Skeletal muscle cell (primary cell): ENCODE measurements at places on chromosomes 5 and 9.
A peak's percentile ranks its signal among the peaks of the same experiment; 100 is the strongest.

GRCh38 chr9:136762221-136762691 lies 2.1 kb downstream of the LCN15 start:
- no peak for DNase-seq

GRCh38 chr5:169686137-169686536 lies 49.1 kb downstream of the DOCK2 start:
- no peak for DNase-seq

GRCh38 chr5:138752341-138752950 lies 779 bp upstream of the CTNNA1 start:
- no peak for DNase-seq

DNA sequence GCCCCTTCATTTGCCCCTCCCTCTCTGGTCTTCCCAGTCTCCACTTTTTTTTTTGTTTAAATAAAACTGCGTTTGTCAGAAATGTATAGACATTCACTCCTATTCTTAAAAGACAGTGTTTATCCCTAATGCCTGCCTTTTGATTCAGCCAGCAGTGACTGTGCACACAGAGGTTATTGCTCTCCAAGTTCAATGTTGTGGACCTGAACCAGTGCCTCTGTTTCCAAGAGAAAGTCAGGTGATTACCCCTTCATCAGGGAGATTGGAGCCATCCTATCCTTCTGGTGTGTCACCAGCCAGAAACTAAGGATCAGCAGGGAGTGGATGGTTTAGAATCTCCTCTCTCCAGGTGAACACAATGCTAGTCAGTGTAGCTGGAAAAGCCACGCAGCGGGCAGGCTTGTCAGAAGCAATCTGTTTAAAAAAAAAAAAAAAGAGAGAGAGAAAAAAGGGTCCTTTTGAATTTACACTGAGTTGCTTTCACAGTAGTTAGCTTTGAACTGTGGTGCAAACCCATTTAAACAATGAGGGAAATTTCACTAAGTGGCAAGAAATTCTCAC lies 167.5 kb upstream of the DMRT1 start:
- no peak for DNase-seq

- DNase-seq: no peak
Measured at GRCh38 chr9:86645303-86645702, 291.1 kb upstream of the TUT7 start.

GRCh38 chr5:14251733-14252132 lies 108.6 kb downstream of the TRIO start:
- DNase-seq: no peak

- DNase-seq: no peak
Measured at GRCh38 chr9:131517761-131518190, 13.3 kb downstream of the UCK1 start.

DNA sequence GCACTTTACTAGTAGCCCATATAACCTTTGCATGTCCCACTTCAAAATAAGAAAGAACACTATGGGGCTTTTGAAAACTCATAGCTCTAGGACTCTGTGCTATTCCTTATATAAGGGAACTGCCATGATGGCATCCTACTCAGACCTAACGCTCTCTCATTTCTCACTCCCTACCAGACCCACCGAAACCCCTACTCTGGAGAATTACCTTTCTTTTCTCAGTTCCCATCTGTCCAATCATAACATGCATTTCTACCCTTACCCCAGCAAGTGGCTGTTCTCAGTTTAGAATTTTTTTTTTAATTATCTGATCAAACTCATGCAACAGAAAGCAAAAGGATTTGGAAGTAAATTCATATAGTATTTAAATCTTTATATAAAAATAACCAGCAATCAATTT lies 27.3 kb downstream of the CARNMT1 start:
- DNase-seq: no peak

GRCh38 chr5:121711416-121711815 lies 140.3 kb upstream of the FTMT start:
- DNase-seq: no peak

- DNase-seq: no peak
Measured at GRCh38 chr9:5453004-5453403, 2.7 kb downstream of the CD274 start.

DNA sequence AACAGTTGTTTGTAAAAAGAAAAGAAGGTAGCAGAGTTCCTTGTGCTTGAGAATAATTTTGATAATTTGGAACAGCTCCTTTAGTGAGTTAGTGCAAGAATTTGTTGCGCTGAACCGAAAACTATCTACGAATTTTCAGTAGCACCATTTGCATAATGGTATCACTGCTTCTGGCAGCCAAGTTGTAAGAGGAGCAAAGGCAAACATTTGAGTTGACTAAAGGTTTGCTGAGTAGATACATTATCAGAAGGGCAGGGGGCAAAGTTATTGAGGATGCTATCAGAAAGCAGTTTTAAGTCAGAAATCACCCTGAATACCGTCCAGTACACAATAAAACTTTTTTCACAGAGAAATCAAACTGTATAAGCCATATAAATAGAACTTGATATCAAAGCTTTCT lies 181.5 kb upstream of the MOCS2 start:
- DNase-seq: no peak

- DNase-seq: no peak
Measured at GRCh38 chr5:66633754-66634153, 37.6 kb downstream of the MAST4 start.

GRCh38 chr5:69250593-69250992 lies 15.9 kb downstream of the CDK7 start:
- DNase-seq: no peak

DNA sequence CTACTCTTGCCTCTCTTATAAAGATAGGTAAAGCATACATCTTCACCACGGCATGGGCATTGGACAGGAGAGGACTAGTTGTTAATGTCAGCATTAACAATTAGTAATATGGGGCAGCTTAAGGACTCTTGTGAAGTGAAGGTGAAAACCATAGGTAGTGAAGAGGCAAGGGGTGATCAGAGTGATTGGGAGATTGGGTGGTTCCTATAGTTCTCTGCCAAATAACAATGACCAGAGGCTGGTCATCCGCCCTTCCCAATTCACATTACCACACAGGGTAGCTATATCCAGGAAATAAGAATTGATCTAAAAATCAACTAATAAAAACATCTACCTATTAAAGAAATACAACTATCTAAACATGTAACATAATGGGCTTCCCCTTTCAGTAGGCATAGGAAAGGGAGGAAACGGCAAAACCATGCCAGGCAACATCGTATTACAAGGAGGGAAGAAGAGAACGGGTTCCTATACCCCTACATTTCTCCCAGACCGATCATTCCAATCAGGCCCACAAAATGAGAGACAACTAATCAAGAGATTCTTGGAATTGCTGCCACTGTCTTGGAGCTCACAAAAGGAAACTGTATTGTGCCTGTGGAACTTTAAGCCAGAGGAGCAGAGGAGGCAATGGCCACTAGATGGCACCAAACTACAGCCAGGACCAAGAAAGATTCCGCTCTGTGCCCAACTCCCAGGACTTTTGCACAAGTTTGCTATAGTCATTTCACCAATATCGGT lies 121.6 kb downstream of the FBXL17 start:
- peak; percentile 39 for DNase-seq

GRCh38 chr5:14531668-14532067 lies 49.9 kb upstream of the OTULINL start:
- DNase-seq: no peak

- no peak for DNase-seq
Measured at GRCh38 chr5:174188295-174188694, 142.8 kb downstream of the NSG2 start.

DNA sequence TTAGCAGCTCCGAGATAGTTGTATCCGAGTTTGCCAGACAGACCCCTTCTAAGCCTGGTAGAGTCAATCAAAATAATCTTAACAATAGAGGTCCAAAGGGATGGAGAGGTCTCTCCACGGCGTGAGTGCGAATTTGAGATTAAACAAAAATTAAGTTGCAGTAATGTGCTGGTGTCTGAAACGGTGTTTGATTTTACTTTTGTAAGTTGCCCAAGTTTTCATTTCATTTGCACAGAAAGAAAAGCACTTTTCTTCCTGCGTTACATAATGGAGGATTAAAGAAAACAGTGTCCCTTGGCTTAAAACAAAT lies 1.2 kb downstream of the IRX1 start:
- DNase-seq: no peak

GRCh38 chr5:153678617-153679329 lies 188.3 kb downstream of the GRIA1 start:
- DNase-seq: no peak

DNA sequence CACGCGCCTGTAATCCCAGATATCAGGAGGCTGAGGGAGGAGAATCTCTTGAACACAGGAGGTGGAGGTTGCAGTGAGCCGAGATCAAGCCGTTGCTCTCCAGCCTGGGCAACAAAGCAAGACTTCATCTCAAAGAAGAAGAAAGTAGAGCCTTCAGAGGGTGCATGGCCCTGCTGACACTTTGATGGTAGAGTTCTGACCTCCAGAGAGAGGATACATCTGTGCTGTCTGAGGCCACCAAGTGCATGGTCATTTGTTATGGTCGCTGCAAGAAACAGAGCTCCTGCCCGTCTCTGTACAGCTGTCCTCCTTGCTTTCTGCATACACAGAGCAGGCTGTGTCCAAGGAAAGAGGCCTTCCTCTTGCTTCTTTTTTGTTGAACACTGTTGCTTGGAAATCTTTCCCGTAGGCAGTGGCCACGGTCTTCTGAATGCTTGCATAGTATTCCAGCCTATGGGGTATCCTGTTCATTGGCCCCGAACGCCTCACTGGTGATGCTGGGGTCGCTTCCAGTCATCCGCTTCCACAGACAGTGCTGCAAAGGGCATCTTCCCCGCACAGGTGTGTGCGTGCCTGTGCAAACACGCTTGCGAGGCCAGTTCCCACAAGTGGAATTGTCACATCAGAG lies 36.8 kb upstream of the UNC5A start:
- no peak for DNase-seq

DNA sequence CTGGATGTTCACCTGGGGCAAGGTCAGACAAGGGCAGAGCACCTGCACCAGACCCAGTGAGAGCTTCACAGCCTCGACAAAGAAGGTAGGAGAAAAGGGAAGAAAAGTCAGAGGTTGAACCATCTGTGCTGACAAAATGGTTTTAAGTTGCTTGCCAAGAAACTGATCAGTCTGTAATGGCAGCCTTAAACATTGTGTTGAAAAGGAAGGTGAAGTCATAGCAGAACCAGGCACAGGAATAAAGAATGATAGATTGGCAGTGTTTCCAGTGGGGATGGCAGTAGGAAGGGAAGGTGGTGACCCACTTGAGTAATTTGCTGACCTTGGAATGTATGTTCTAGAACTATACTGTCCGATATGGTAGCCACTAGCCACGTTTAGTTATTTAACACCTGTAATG lies 34.2 kb downstream of the HTR4 start:
- no peak for DNase-seq

GRCh38 chr9:20650750-20651299 lies 28.5 kb upstream of the MLLT3 start:
- DNase-seq: no peak

GRCh38 chr5:59058969-59059687 lies 476.3 kb downstream of the RAB3C start:
- no peak for DNase-seq

DNA sequence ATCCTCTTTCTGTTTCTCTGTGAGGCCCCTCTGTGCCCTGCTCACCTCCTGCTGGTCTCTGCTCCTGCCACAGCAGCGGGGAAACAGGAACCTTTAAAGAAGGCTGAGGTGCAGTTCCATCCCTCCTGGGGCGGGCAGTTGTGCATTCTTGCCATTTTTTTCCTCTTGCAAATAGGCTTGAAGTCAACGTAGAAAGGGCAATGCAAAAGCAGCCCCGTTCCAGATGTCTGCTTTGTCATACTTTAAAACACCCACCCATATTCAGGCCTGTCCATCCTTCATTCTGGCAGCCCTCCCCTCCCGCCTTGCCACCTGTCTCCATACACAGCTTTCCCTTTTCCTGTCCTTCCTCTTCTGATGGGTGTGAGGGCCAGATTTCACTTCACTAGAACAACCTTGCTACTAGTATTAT lies 65.4 kb upstream of the KLF9 start:
- peak; percentile 67 for DNase-seq

DNA sequence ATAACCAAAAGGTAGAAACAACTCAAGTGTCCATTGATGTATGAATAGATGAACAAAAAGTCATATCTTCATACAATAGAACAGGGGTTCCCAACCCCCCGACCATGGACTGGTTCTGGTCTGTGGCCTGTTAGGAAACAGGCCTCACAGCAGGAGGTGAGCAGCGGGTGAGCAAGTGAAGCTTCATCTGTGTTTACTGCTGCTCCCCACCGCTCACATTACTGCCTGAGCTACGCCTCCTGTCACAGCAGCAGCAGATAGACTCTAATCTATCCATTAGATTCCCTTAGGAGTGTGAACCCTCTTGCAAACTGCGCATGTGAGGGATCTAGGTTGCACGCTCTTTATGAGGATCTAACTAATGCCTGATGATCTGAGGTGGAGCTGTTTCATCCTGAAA lies 478.0 kb downstream of the BRINP1 start:
- no peak for DNase-seq

DNA sequence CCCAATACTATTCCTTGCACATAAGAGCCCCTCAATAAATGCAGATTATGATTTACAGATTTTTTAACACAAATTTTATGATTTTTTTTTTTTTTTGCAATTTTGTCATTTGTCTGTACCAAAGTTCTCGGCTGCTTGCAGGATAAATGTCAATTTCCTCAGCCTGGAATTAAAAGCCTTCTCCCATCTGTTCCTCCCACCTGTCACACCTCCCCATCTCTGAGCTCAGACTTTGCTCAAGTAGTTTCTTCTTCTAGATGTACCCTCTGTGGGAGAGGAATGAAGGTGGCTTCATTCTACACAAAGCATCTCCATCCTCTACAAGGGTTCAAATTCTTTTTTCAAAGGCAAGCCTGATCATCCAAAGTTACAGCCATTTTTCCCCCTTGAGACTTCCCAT lies 153.7 kb upstream of the GRAMD2B start:
- DNase-seq: no peak
